H1 (cell line): ENCODE measurements at places on chromosomes 3 and 15. TPM values are rescaled to one million over a fixed set of nuclear protein-coding genes. Genes with fewer than 3 reads are reported as not detected.

DNA sequence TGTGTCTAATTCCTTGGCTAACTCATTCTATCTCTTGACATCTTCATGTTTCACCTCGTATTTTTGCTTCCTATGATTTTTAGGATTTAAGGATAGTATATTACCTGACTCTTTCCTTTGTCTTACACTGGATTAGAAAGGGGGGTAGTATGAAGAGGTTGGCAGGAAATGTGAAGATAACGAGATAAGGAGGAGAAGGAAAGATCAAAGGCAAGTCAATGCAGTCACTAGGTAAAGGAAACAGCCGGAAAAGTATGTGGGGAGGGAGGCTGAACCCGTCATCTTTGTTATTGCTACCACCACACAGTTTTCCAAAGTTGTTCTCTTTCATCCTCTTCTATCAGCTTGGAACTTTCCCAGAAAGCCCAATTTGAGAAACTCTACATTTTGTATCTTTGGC is 90.6 kb downstream of the SLC9A9 start:
- no peaks in the 10 kb centered on the region for H3K27me3 ChIP-seq
- H3K36me3 ChIP-seq = no peaks in the 10 kb centered on the region
- no peak overlapping the region for H3K4me3 ChIP-seq
- H3K4me1 ChIP-seq = no peaks in the 10 kb centered on the region
- DNase-seq = no peak

Gene TRIM42
- not detected in 2 replicates for total RNA-seq

GRCh38 chr15:63940966-63941620 is 105.2 kb downstream of the DAPK2 start:
- no peak overlapping the region for H3K27ac ChIP-seq
- DNase-seq = peak; percentile 33
- H3K36me3 ChIP-seq = no peaks in the 10 kb centered on the region
- H3K4me3 ChIP-seq = no peak overlapping the region

Gene AHSG
- total RNA-seq = 0.78 and 1.1 TPM in 2 replicates

DNA sequence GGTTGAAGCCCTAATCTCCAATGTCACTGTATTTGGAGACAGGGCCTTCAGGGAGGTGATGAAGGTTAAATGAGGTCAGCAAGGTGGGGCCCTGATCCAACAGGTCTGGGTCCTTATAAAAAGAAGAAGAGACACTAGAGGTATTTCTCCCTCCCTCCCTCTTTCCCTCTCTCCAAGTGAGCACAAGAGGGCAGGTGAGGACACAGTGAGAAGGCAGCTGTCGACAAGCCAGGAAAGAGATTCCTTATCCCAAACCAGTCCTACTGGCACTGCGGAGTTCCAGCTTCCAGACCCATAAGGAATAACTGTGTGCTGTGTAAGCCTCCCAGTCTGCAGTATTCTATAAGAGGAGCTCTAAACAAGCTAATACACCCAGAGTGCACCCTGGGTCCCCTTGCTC is 134.7 kb downstream of the ADAMTS17 start:
- no peak overlapping the region for H3K4me3 ChIP-seq
- DNase-seq = no peak
- H3K36me3 ChIP-seq = no peaks in the 10 kb centered on the region

- H3K27me3 ChIP-seq = no peaks in the 10 kb centered on the region
- DNase-seq = no peak
- H3K4me3 ChIP-seq = no peak overlapping the region
- H3K36me3 ChIP-seq = no peaks in the 10 kb centered on the region
- H3K27ac ChIP-seq = no peak overlapping the region
Observed at GRCh38 chr3:9184461-9184835, 65.0 kb downstream of the SRGAP3 start.

DNA sequence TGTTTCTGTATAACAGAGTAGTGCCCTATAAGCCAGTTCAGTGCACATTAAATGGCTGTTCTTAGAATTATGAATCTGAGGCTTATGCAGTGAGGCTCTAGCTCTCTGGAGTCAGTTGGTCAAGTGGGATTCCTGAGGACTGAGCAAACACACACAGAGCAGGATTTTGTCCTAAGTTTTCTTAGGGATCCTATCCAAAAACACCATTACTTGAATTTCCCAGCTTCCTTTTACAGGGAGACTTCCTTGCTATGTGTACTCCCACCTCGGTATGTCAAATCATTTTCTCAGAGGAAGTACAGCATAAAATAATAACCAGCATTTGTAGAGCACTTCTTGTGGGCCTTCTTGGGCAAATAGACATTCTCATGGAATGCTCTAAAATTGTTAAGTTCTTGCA is 63.1 kb upstream of the GOLGA6B start:
- no peak overlapping the region for H3K27ac ChIP-seq
- H3K4me3 ChIP-seq = no peak overlapping the region
- no peaks in the 10 kb centered on the region for H3K4me1 ChIP-seq

DNA sequence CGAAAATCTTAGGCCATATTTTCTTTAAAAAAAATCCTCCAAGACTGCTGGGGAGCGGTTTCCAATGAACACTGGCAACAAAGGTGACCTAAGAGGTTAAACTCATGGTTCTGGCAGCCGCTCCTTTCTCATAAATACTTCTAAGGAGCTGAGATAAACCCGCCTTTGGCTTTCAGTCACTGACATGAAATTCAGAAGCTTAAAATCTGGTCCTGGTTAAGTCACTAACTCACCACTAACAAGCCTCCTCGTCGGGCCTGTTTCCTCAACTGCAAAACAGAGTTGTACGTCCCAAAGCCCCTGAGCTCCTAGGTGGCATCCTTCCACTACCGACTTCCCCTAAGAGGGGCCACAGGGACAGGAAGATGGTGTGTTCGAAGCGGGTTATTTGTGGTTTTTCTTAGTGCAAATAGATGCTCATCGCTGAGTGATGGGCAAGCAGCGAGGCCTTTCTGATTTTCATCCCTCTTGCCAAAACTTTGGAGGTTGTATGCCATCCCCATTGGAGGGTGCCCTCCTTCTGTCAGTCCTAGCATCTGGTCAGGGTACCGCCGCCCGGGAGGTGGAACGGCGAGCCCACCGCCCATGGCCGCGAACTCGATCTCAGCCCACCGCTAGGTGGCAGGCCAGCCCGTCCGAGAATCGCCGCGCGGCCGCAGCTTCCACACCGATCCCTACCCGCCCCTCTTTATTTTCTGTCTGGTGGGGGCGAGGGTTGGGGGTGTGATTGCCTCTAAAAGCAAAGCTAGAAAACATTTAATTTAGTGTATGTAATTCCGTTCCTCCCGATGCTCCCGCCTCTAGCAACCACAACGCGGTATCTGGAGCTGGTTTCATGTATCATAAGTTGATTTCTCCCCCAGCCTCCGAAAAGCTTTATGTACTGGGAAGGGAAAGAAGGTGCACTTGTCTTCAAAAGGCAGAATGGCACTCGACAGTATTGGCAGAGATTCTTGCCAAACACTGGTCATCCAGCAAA is 4.6 kb downstream of the BCL6 start:
- H3K27me3 ChIP-seq = peaks cover 4% of the 10 kb centered on the region; the same call in 1 of the 2 replicates
- no peaks in the 10 kb centered on the region for H3K36me3 ChIP-seq
- H3K4me3 ChIP-seq = peak overlapping the region; percentile 88

Gene CCDC13
- not detected in 2 replicates for total RNA-seq

- H3K4me1 ChIP-seq = no peaks in the 10 kb centered on the region
- H3K27ac ChIP-seq = no peak overlapping the region
- H3K4me3 ChIP-seq = no peak overlapping the region
Observed at GRCh38 chr15:48469271-48469670, 138.0 kb downstream of the DUT start.

- H3K27ac ChIP-seq = no peak overlapping the region
- peaks cover 5% of the 10 kb centered on the region; the same call in 1 of the 2 replicates for H3K36me3 ChIP-seq
- DNase-seq = no peak
- H3K27me3 ChIP-seq = no peaks in the 10 kb centered on the region
- peaks cover 6% of the 10 kb centered on the region for H3K4me1 ChIP-seq
- H3K4me3 ChIP-seq = no peak overlapping the region
Observed at GRCh38 chr3:113251817-113252216, 40.5 kb downstream of the BOC start.

DNA sequence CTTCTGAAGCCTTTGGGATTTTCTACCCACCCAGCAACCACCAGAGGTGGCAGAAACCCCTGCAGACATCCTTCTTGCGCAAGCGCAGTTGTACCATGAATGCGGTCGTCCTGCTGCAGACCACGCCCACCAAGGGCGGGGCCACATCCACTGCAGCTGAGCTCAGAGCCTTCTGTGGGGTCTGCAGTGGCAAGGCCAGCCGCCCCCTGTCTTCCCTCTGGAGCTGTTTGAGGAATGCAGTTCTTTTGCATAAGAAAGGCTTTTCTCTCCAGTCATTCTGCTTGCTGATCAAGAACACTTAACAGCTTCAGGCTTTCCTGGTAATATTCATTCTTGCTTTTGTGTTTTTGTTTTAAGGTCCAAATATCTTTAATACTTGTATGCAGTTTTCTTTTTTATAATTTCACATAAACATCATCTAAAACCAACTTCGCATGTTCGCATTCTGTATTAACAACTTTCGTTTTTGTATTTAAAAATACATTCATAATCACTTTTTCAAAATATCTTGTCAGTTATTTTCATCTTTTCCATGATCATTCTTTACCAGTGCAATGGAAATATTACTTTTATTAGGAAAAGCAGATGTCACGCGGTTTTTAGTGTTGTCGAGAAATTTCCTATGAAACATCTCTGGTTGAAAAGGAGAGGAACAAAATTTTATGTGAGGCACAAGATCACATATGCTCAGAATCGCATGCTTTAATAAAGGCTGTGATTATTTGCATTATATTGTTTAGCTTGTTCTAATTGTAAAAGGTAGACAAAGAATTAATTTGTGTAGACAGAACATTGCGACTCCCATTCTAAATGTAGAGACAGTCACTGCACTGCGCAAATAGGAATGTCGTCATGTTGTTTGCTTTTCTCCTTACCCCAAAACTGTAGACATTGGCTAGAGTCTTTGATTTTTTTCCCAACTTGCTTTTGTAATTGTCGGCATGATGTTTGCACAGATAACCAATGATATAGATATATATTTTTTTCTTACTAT is 98.1 kb upstream of the SNRPN start:
- DNase-seq = peak; percentile 88
- H3K27me3 ChIP-seq = no peaks in the 10 kb centered on the region
- no peaks in the 10 kb centered on the region for H3K36me3 ChIP-seq
- H3K4me1 ChIP-seq = peaks cover 6% of the 10 kb centered on the region
- H3K27ac ChIP-seq = peak overlapping the region; percentile 41; the same call in 1 of the 2 replicates

GRCh38 chr3:148914936-148915690 is 50.0 kb downstream of the CPA3 start:
- DNase-seq = no peak
- H3K36me3 ChIP-seq = no peaks in the 10 kb centered on the region
- no peaks in the 10 kb centered on the region for H3K27me3 ChIP-seq

- H3K4me1 ChIP-seq = no peaks in the 10 kb centered on the region
- no peak for DNase-seq
- H3K27me3 ChIP-seq = no peaks in the 10 kb centered on the region
- no peak overlapping the region for H3K4me3 ChIP-seq
- no peak overlapping the region for H3K27ac ChIP-seq
Observed at GRCh38 chr15:45499426-45499825, 23.1 kb downstream of the SLC30A4 start.

- no peak overlapping the region for H3K4me3 ChIP-seq
- no peak overlapping the region for H3K27ac ChIP-seq
- no peaks in the 10 kb centered on the region for H3K4me1 ChIP-seq
- no peak for DNase-seq
Observed at GRCh38 chr3:112973325-112974177, 1.4 kb downstream of the CD200R1 start.

DNA sequence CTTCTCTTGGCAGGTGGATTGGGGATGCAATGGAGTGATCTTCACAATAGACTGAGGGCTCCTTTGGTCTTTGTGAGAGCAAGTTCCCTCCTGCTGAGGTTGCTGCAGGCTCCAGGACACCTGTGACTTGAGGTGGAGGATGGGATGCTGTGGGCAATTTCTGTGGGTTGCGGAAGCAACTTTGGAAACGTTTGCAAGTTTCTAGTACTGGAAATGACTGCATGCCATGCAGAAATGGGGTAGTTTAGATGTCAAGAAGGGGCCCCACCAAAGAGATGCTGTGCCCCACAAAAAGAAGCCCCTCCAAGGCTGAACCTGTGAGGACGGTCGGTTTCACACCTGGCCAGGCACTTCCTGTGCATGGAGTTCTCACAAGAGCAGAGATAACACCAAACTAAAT is 80.4 kb upstream of the XCR1 start:
- H3K4me3 ChIP-seq = no peak overlapping the region
- H3K36me3 ChIP-seq = no peaks in the 10 kb centered on the region
- no peak overlapping the region for H3K27ac ChIP-seq
- H3K27me3 ChIP-seq = no peaks in the 10 kb centered on the region

GRCh38 chr15:95409626-95410310 is 920.7 kb upstream of the NR2F2 start:
- no peak overlapping the region for H3K27ac ChIP-seq
- no peak overlapping the region for H3K4me3 ChIP-seq
- no peaks in the 10 kb centered on the region for H3K36me3 ChIP-seq
- H3K27me3 ChIP-seq = no peaks in the 10 kb centered on the region
- no peaks in the 10 kb centered on the region for H3K4me1 ChIP-seq

Gene NPAP1
- total RNA-seq = 0.07 TPM in 1 of 2 replicates, not detected in the other

Gene SYNPR
- 0.54 and 0.99 TPM in 2 replicates for total RNA-seq

DNA sequence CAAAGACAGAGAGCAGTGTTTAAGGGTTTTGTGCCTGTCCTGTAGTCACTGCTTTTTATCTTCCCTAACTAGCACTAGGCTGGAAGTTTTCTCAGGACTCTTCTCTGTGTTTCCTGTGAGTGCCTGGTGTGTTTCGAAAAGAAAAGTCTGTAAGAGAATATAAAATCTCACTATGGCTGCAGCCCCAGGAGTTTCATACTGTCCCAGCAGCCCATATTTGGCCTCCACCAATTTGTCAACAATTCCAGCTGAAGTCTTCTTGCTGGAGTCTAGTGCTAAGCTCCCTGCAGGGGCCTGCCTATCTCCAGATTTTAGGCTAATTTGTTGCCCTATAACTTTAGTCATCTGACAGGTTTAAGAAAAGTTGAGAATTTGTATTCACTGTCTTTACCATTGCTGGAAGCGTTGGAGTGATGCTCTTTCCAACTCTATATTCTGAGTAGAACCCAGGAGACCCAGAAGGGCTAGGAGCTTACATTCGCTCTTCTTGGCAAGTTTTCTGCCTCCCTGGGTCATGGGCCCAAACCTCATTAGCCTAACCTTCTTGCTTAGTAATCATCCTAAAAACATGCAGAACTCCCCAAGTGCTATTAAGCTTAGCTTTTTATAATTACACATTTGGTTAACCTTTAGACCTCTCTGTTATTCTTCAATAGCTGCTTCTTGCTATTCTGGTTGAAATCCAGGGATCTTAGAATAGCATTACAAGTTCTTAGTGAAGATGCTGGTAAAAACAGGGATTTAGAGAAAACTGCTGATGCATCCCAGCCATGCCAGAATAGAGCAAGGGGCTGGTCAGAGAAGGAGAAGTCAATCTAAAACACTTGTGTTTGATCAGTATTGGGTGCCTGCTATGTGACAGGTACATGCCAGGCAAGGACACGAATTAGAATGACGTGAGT is 283.1 kb downstream of the NEK10 start:
- no peak overlapping the region for H3K4me3 ChIP-seq
- peaks cover 6% of the 10 kb centered on the region; the same call in 1 of the 2 replicates for H3K4me1 ChIP-seq
- H3K27me3 ChIP-seq = no peaks in the 10 kb centered on the region
- H3K27ac ChIP-seq = no peak overlapping the region
- DNase-seq = no peak

Gene SELENOK
- 32.5 and 40.2 TPM in 2 replicates for total RNA-seq

Gene SI
- total RNA-seq = not detected in 2 replicates
